ENCODE measurements at places on chromosomes 12 and 14. TPM values are rescaled to one million over a fixed set of nuclear protein-coding genes. Genes with fewer than 3 reads are reported as not detected.

HCAR2 gene
- not detected for total RNA-seq

- DNase-seq: no peak
Observed at GRCh38 chr12:91326058-91327027, 143.7 kb upstream of the DCN start.

DNA sequence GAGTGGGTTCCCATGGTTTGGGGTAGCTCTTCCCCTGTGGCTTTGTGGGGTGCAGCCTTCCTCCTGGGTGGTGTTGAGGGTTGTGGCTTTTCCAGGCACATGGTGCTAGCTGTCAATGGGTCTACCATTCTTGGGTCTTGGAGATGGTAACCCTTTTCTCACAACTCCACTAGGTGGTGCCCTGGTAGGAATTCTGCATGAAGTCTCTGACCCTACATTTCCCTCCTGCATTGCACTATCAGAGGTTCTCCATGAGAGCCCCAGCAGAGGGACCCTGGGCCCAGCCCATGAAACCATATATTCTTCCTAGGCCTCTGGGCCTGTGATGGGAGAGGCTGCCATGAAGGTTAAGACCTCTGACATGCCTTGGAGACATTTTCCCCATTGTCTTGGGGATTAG is 1093.3 kb downstream of the SLC16A7 start:
- DNase-seq: no peak

GRCh38 chr12:121641343-121641630 is 15.0 kb downstream of the ORAI1 start:
- no peak for DNase-seq

DNA sequence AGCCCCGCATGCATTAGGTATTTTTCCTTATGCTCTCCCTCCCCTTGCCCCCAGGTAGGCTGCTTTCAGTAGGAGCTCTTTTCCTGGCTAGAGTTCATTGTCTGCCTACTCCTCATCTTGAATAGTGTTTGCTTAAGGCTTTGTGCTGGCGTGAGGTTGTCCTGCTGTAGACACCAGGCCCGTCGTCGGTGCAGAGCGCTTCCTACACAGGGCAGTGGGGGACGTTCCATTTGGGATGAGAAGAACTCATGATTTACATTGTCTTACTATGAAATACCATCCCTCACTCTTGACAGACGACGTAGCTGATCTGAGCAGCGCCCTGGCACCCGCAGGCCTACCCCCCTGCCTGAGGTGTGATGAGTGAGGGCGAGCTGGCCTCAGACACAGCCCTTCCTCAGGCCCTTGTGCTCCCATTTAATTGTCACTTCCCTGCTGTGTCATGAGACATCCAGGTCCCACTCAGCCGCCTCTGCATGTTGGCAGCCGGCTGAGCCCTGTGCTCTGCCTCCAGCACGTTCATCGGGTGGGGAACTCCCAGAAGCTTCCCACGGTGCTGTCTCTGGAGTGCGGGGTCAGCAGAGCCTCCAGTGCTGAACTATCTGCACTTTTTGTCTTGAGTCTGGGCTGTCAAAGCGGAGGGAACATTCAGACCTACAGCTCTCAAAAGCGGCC is 76.0 kb downstream of the WDR20 start:
- DNase-seq: no peak

- no peak for DNase-seq
Observed at GRCh38 chr12:76936275-76937193, 57.7 kb upstream of the CSRP2 start.

Measured in epithelial cell of proximal tubule (primary cell).